HTR-8/SVneo (cell line): ENCODE measurements at places on chromosomes 2 and 18.

DNA sequence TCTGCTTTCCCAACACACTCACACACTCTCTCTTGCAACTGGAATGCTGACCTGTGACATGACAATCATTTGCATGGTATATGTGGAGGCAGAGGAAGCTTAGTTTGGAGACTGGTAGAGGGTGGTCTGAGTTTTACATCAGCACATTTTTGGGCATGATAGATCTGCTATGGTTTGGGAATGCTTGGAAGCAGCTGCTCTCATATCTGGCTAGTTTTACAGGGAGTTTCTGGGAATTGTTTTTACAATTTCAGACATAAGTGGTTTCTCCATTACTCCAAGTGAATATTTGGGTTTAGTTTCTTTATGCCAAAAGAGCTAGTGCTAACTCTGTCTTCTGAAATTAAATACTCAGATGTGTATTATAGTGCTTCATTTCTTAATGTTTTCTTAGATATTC, 977.6 kb downstream of the SUCLG1 start:
- no peak for DNase-seq

- peak; percentile 43 for DNase-seq
Observed at GRCh38 chr2:225002039-225002655, 40.1 kb downstream of the DOCK10 start.

DNA sequence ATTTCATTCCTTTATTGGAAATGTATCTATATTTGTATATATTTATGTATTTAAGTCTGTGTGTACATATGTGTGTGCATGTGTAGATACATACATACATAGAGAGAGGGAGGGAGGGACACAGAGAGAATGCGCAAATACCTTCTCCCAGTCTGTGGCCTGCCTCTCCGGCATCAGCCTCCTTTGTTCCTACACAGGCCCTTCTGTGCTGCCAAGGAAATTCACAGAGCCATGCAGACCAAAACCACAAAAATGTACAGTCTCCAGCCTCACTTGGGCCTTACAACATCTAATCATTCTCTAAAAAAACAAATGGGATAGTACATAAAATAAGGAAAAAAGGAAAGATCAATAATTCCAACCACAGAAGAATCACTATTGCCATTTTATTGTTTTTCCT, 8.8 kb upstream of the CRACDL start:
- no peak for DNase-seq

DNA sequence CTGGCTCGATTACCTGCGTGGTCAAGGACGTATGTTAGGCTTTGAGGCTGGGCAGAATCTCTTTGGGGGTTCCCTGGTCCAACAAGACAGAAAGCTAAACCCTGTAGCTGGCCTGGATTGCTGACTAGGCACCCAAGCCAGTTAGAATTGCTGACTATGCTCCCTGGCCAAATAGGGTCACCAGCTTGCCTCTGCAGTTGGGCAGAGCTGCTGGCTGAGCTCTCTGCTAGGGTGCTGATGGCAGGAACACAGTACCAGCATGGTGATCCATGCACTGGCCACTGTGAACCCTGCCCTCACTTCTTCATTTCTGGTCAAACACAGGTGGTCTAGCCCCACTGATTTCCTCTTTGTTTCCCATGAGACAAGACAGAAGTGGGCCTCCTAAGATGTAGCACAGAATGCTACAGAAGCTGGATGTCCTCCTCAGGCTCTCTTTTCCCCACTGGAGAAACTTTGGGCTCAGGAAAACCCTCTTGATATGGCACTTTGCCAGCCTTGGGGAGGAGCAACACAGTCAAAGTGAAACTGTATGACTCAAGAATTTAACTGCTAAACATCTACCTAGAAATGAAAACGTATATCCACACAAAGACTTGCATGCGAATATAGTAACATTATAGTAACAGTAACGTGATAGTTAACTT, 20.8 kb downstream of the SP140L start:
- DNase-seq: no peak

- no peak for DNase-seq
Observed at GRCh38 chr2:39484620-39485495, 47.8 kb upstream of the MAP4K3 start.

DNA sequence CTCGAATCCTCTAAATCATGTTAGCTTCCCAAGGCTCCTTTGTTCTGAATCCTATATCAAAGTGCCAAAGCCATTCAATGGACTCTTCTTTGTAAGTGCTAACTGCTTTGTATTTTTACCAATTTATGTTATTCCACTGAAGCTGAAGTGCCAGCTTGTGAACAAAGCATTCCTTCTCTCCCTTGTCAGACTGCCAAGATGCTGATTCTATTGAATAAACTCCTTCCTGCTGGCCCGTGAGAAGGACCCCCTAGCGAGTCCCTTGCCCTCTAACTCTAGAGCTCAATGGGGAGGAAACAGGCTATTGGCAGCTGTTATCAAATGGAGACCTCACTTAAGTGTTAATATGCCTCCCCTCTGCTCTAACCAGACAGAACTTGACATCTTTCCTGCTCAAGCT, 1097.9 kb upstream of the CNTNAP5 start:
- DNase-seq: no peak

DNA sequence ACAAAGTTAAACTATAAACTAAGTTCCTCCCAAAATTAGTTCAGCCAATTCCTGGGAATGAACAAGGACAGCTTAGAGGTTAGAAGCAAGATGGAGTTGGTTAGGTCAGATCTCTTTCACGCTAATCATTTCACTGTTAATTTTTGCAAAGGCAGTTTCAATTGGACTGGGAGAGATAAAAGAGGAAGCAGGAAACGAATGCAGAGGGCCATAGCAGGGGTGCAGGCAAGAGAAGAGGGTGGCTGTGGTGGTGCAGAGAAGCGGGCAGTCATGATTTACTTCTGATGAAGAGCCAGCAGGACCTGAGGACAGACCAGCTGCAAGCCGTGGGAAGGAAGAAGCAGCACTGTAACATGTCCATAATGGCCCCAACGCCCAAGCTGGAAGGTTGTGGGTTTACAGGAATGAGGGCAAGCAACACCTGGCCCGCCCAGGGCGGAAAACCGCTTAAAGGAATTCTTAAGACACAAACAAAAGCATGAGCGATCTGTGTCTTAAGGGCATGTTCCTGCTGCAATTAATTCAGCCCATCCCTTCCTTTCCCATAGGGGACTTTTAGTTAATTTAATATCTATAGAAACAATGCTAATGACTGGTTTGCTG, 4.1 kb upstream of the RMP24 start:
- no peak for DNase-seq

DNA sequence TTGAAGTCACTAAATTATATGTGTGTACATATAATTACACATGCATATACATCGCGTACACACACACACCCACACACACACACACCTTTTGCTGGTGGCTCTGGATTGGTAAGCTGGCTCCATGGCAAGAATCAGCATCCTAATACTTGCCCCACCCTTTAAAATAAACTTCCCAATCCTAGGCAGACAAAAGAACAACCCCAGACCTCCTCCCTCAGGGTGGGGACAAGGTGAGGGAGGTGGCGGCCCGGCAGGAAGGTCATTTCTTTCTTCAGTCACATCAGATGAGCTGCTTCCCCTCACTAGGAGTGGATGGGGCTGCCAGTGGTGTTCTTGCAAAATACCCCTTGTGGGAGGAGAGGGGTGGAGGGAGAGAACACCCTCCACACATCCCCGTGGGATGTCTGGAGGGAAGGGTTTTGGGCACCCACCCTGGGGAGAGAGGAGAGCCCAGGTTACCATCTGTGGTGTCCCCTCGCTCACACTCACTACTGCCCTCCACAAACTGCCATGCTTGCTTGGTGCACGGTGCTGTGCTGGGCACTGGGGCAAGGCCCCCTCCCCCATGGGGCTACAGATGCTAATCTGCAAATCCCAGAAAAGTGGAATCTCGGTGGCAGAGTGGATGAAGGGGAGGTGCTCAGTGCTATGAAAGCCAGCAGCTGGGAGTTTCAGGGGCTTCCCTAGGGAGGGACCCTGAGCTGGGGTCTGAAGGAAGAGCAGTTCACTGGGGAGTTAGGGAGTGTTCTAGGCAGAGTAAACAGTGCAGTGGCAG, 64.0 kb downstream of the ODC1 start:
- DNase-seq: no peak

GRCh38 chr2:129975016-129975774, 4.3 kb upstream of the RAB6C start:
- no peak for DNase-seq

DNA sequence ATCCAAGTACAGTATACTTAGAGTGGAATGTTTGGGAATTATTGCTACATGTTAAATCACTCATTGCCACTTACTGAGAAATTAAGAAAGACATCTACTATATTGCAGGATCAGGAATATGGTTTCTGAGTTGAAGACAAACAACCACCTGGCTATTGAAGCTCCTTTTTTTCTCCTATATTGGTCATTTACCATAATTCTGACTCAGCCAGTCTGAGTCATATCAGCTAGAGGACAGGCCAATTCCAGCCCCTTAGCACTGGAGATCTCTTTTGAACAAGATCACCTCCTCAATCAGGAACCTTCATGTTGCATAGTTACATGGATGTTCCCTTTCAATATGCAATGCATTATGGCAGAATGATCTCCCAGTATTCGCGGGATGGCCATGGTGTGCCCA, 42.7 kb upstream of the CDH19 start:
- DNase-seq: no peak

DNA sequence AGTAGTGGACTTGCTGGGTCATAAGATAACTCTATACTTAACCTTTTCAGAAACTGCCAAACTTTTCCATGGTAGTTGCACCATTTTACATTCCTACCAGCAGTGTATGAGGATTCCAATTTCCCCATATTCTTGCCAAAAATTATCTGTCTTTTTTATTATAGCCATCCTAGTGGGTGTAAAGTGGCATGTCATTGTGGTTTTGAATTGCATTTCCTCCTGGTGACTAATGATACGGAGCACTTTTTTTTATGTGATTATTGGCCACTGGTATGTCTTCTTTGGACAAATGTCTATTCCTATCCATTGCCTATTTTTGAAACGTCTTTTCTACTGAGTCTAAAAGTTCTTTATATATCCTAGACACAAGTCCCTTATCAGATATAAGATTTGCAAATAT, 44.3 kb downstream of the CACNB4 start:
- peak; percentile 20 for DNase-seq

DNA sequence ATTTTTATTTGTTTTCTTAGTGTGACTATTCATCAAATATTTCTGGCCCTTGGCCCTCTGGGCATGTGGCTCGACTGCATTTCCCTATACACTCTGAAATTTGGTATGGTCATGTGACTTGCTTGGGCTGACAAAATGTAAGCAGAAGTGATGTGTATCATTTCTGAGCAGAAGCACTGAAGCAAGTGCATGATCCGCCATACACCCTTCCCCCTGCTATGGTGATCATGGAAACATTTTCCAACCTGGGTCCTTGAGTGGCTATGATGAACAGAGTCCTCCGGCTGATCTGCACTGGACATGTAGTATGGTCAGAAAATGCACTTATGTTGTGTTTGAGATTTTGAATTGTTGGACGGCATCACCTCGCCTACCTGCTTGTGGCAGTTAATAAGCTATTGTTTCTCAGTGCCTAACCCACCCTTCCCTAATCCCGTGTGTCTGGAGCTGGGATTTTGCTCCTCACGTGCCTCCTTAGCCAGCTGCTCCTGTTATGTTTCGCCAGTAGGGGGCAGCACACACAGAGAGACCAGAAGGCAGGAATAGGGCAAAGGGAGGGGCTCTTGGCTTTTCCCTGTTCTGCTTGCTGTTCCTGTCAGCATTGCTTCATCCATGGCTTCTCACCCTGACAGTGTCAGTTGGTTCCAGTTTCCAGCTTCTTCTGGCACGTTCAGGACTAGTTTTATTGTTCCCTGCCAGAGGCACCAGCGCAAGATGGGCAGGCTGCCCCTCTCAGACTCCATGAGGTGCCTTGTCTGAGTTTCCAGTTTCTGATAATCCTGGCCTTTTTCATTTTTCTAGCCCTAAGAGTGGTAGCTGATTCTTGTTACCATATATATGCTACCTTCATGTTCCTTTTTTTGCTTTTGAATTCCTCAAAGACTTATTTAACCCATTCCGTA, 207.4 kb downstream of the ARL6IP6 start:
- peak; percentile 24 for DNase-seq
